Foreskin keratinocyte (primary cell): ENCODE measurements at places on chromosomes 6 and 20.

- DNase-seq = peak; percentile 62
These were observed 108.2 kb upstream of the NFATC2 start for GRCh38 chr20:51650685-51651134.

- no peak for DNase-seq
These were observed 518.1 kb upstream of the JARID2 start for GRCh38 chr6:14727494-14728395.

DNA sequence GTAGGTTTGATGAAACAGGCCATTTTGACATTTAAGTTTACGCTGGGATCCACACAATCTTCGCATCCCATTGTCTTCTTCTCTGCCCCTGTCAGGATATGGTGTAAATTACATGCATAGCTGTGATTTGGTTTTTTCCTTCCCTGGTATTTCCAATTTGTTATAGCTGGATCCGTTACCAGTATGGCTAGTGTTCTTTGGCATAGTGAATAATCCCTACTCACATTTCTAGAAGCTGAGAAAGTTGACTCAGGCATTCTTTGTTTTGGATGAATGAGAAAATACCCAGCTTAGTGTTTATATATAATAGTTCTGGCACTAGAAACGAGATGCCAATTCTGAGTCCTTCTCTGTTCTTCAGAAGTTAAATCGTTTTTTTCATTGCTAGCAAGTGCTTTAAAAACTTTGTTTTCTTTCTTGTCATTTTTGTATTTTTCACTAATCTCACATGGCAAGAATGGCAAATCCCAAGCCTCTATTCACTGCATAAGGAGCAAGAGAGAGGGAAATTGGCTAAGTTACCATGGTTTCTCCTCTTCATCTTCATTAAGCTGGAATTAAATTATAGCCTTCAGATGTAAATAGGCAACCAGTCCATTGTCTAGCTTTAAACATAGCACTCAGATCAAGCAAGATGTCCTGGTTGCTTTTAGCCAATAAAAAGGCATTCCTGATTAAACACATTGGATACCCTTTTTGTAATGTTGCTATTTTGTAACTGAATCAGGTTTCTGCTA, 91.9 kb upstream of the LAMP5 start:
- no peak for DNase-seq

- no peak for DNase-seq
These were observed 2.9 kb upstream of the BCAS1 start for GRCh38 chr20:54073288-54073687.

DNA sequence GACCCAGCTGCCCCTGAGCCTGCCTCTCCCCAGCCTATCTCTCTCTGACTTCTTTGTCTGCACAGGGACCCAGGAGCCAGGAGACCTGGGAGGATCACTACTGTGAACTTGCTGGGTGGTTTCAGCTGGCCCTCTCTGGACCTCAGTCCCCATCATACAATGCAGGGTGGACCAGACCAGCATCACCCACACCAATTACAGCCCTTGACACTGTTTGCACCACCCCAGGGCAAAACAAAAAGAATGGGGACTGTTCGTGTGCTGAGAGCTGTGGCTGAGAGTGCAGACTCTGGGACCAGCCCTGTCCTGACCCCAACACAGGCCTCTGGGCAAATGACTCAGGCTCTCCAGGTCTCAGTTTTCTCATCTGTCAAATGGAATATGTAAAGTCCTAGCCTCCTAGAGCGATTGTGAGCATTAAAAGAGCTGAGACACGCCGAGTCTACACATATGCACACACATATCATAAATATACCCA, 25.4 kb downstream of the PTGIS start:
- no peak for DNase-seq

GRCh38 chr6:153086225-153086990, 44.7 kb downstream of the RGS17 start:
- DNase-seq = no peak

DNA sequence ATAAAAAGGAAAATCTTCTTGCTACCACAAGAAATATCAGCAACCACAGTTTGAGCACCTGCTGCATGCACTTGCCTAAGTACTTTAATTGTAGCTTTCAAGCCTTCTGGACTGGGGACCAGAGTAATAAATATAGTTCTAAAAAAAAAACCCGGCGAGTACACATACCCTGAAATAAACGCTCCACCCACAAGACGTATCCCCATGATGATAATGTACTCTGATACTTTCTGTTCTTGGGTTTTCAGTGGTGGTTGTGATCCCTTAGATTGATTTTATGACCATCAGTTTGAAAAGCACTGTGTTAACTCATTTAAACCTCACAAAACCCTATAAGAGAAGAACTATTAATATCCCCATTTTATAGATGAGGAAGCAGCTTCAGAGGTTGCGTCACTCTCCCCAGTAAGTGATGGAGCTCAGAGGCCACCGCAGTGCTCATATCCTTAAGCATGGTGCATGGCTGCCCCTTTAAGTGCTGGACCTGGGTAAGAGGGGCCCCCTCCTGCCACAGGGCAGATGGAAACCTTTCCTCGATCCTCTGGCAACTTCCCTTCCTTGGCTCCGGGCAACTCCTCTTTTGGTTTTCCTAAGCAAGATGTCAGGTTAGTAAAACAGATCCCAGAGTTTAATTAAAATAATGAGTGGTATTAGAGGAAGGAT, 67.3 kb downstream of the KCNB1 start:
- no peak for DNase-seq

DNA sequence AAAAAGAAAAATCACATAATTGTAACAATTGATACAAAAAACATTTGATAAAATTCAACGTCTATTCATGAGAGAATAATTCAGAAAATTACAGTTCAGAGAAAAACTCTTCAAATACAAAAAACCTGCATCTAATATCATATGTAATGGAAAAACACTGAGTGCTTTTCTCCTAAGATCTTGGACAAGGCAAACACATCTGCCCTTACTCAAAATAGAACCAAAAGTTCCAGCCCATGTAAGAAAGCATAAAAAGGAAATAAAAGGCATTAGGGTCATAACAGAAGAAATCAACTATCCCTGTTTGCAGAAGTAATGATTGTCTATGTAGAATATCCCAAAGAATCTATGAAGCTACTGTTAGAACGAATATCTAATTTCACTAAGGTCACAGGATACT, 721.4 kb downstream of the RFPL4B start:
- no peak for DNase-seq

DNA sequence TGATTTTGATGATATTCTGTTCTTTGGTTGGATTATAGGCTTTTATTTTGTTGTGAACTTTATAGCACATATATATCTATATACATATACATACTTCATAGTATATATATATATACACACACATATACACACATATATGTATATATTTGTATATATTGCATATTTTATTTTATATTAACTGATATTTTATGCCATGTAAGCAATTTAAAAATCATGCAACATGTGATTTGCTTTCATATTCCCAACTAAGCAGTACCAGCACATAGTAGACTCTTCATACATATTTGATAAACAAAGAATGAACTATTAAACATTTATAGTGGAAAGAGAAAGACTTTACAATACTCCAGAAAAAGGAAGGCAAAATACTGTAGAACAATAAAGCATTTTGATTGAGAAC, 679.2 kb downstream of the TENT5A start:
- no peak for DNase-seq

DNA sequence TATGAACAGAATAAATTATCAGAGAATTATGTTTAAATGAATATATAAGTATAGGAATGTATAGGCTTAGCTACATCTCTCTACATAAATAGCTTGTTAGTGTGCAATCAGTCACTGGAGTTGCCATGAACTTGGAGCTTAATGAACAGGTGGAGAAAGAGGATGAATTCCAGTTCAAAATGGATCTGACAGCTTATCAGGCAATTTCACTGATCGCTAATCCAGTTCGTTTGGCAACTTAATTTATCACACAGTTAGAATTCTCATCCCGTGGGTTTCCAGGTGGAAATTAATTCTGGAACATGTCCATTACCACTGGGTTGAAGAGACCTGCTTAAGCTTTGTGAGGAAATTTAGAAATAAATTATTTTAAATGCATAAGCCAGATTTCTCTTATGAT, 118.1 kb downstream of the MACROD2 start:
- no peak for DNase-seq

DNA sequence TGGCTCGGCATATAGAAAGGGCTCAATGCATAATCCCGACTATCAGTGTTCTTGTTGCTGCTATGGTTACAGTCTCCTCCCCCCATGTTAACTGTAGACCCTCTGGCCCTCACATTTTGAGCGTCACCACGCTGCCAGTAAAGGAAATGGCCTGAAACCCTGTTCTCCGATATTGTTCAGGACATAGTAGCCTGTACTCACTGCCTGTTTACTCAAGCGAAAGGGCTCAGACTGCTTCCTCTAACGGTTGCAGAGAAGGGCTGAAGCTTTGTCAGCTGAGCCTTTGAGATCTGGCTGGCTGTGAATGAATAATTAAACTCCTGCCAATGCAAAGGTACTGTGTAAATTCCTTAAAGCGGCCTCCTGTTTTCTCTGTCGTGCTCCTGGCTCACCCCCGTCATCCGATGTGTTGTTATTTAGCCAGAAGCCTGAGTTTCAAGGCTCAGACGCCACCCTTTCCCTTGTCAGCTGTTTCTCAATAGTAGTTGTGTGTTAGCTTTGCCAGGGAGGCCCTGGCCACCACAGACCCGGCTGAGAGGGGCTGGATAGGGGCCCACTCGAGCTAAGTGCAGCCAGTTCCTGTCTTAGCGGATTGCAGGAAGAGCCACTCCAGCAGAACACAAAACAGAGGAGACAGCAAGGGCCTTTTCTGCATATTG, 31.2 kb upstream of the RALGAPA2 start:
- peak; percentile 0 for DNase-seq

- DNase-seq = no peak
These were observed 292.1 kb downstream of the CDKAL1 start for GRCh38 chr6:20826378-20826777.

- DNase-seq = no peak
These were observed 499.9 kb downstream of the TFAP2A start for GRCh38 chr6:9914951-9915350.

DNA sequence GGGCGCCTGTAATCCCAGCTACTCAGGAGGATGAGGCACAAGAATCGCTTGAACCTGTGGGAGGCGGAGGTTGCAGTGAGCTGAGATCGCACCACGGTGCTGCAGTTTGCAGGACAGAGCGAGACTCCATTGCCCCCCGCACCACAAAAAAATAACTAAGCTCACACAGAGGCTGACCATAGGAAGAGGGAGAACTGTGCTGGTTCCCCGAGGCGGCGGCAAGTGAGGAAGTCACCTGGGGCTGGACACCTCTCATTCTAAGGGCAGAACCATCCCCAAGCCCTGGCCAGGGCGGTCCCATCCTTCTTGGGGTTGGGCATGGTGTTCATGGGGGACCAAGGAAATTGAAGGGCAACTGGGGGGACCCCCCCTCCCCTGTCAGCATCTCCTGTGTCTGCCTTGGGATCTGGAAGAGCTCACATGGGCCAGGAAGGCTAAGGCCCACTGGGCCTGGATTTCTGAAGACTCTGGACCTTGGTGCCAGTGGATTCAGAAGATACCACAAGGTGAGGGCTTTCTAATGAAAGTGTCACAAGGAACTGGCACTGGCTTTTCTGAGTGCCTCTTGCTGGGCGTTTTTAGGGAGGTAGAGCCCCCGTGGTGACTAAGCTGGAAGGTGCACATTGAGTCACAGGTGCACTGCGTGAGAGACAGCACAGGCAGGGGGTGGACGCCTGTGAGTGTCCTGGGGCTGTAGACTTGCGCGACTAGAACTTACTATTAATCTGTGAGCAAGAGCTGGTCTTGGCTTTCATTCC, 11.5 kb downstream of the IRF4 start:
- no peak for DNase-seq

GRCh38 chr20:56166781-56167465, 81.6 kb upstream of the MC3R start:
- DNase-seq = no peak

DNA sequence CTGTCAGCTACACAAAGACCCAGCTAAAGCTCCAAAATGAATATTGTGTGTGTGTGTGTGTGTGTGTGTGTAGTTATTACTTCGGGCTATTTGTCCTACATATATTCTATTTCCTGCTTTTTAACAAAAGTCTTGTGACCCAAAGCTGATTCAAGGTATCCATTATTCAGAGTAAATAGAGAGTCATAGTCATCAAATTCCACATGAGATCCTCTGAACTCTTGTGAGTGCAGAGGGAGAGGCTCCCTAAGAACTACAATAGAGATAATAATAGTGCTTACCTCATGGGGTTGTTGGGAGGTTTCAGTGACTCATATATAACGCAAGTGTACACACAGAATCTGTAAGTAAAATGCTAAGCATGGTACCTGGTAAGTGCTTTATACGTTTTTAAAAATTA, 95.6 kb upstream of the SHLD1 start:
- DNase-seq = peak; percentile 99

DNA sequence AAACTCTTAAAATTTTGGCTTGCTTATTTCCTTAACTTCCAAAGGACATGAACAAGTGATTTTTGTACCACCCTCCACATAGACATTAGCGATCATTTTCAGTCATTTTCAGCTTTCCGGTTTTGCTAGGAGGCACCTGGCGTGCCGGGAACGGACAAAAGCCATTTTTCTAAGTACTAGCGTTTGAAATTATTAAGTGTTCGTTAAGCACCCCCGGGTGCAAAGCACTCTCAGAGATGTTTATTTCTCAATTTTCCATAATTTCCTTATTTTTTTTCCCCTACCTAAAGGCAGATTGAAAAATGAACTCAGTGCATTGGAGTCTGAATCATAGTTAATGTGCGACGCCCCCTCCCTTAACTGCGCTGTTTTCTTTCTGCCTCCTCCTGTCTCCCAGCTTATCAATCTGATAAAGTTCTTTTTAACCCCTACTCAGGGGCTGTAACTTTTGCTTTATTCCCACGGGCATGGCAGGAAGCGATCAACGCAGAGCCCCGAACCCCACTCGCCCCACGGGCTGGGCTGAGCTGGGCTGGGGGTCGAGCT, 58.2 kb downstream of the ZNF831 start:
- no peak for DNase-seq

DNA sequence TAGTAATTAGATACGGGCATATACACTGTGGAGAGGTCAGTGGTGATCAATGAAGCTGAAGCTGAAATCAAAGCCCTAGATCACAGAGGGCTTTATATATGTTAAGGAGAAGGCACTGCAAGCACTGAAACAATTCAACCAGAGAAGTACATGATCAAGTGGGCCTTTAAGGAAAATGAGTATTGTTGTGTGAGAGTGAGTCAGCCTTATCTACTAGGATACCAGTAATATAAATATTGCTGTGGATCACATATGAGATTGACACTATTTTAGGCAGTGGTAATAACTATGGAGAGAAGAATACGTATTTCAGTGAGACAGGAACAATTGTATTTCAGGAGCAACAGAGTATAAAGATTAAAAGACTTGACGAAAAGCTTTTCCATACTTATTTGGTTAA, 1172.2 kb upstream of the GJE1 start:
- DNase-seq = peak; percentile 6

DNA sequence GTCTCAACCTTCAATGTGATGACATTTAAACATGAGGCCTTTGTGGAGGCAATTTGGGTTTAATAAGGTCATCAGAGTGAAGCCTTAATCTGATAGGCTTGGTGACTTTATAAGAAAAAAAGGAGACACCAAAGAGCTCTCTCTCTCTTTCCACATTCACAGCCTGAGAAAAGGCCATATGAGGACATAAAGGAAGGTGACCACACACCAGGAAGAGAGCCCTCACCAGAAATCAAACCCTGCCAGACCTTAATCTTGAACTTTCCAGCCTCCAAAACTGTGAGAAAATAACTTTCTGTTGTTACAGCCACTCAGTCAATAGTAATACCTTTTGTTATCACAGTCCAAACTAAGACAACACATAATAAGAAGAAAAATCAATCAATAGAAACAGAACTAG, 47.7 kb downstream of the COL12A1 start:
- DNase-seq = no peak
